Stimulated activated CD4-positive, alpha-beta T cell treated with anti-CD3 and anti-CD28 coated beads, TNF-alpha, amount 100 ng/mL, for 24 hours (primary cell): ENCODE measurements at places on chromosomes 11 and 22.

DNA sequence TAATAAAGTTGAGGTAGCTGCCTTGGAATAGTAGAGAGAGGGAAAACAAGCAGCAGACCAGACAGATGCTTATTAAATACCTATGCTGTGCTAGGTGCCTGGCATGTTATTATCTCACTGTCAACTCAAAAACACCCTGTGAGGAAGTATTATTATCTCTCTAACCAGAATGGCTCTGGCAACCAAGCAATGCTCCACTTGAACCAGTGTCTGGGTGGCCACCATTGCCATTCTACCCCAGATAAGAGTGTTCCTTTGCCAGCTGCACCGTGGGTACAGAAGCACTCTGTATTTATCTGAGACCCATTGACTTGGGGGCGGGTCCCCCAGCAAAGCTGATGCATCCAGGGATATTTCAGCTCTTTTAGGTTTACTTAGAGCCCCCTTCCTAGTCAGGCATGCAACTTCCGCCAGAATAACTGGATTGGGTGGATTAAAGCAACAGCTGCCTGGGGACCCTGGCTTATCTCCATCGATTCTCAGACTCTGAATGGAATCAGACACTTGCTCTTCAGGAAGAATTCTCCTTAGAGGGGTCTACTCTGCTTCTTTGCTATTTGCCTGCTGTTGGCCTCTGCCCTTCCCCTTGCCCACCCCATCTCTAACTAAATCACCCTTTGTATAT, 49.1 kb downstream of the RCN1 start:
- no peak for DNase-seq

GRCh38 chr11:8311366-8311765, 47.7 kb upstream of the LMO1 start:
- DNase-seq, result no peak

GRCh38 chr22:40666151-40666848, 13.0 kb upstream of the MCHR1 start:
- no peak for DNase-seq

GRCh38 chr11:96288915-96289314, 54.1 kb downstream of the MAML2 start:
- no peak for DNase-seq

- DNase-seq, result no peak
Observed at GRCh38 chr11:12456651-12457579, 79.5 kb downstream of the PARVA start.

- DNase-seq, result no peak
Observed at GRCh38 chr11:33751878-33752277, 15.7 kb upstream of the CD59 start.

- peak; percentile 16 for DNase-seq
Observed at GRCh38 chr11:69010964-69011623, 2.0 kb downstream of the MRGPRF start.

GRCh38 chr11:70577948-70578347, 179.6 kb downstream of the CTTN start:
- no peak for DNase-seq

DNA sequence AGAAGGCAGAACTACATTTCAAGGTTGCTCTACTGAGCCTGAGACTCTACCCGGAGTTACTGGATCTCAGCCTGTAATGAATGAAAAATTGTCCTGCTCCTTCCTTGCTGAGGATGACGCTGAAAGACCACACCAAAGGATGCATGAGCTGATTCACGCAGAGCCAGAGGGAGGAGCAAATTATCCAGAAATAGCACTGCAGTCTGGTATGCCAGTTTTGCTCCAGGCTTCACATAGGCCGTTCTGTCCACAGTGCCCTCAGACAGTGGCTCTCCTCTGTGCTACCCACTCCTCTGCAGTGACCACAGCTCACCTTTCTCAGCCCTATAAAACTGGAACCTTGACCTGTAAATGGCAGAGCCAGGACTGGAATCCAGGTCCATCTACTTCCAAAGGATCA, 79.3 kb upstream of the GALNT18 start:
- no peak for DNase-seq

- DNase-seq, result no peak
Observed at GRCh38 chr11:14144934-14145333, 182.4 kb downstream of the SPON1 start.

- no peak for DNase-seq
Observed at GRCh38 chr11:130819625-130820024, 96.7 kb downstream of the SNX19 start.

DNA sequence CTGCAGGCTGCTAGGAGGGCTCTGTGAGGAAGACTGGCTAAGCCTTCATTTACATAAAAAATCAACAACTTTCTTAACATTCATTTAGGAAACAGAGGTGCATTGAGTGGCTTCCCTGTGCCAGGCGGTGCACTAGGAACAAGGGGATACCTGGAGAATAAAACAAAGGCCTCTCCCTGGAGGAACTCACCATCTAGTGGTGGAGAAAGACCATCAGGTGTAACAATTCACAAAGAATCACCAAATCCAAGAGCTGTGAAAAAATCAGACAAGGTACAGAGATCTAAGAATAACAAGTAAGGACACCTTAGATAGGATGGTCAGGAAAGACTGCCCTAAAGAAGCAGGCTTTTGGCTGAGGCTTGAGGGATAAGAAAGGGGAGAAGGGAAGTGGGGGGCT, 40.3 kb downstream of the CSNK2A3 start:
- DNase-seq, result no peak

DNA sequence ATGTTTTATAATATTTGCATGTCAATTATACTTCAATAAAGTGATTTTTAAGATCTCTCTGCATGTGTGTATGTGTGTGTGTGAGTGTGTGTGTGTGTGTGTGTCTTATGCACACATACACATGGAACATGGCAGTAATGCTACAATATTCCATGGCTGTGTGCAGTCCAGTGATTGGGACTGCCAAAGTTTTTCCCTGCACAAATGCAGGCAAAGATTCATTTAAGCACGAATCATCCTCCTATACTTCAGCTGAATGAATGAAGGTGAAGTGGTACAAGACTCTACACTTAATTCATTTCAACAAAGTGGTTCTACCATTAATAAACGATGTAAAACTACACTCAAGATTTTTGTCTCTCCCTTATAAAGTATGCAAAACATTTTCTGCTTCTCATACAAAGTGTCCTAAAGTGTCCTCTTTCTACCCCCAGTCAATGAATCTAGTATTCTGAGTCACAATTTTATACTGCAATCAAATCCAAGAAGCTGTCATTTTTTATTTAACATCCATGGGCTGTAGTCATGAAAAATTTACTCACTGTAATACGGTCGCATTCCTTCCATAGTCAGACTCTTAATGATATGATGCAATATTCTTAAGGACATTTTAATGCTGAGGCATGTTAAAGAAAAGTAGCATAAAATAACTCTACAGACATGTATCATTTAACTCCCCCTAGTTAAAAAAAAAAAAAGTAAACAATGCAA, 132.4 kb downstream of the TTC28 start:
- DNase-seq, result no peak

- DNase-seq, result no peak
Observed at GRCh38 chr11:32931606-32932005, 39.0 kb downstream of the QSER1 start.

GRCh38 chr11:2929950-2930703, 907 bp upstream of the PHLDA2 start:
- peak; percentile 35 for DNase-seq

GRCh38 chr11:111303461-111303860, 5.1 kb downstream of the POU2AF3 start:
- DNase-seq, result no peak

DNA sequence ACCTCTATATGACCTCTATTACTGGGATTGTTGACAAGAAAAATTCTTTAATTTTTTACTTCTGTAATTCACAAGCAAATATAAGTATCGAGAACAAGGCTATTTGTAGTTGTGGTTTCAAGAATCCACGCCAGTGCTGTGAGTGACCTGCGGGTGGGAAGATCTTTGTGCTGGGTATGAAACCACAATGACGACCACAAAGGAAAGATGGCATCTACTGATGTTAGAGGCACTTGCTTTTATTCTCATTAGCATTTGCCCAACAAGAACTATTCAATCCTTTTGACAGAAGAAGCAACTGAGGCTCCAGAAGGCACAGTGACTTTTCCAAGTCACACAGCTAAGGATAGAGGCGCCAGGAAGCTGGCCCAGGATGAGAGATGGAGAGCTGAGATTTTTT, 1054.9 kb downstream of the TBC1D22A start:
- no peak for DNase-seq

- no peak for DNase-seq
Observed at GRCh38 chr22:17350292-17350691, 19.0 kb upstream of the CECR2 start.

GRCh38 chr11:111659201-111660115, 57.2 kb downstream of the SIK2 start:
- DNase-seq, result no peak

DNA sequence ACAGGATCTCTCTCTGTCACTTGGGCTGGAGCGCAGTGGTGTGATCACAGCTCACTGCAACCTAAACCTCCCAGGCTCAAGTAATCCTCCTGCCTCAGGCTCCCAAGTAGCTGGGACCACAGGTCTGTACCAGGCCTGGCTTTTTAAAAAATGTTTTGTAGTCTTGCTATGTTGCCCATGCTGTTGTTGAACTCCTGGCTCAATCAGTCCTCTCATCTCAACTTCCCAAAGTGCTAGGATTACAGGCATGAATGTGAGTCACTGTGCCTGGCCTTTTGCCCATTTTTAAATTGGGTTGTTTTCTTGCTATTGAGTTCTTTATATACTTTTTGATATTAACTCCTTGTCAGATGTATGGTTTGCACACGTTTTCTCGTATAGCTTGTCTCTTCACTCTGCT, 33.0 kb upstream of the PITPNB start:
- no peak for DNase-seq

GRCh38 chr11:100785148-100785983, 98.3 kb downstream of the ARHGAP42 start:
- no peak for DNase-seq

DNA sequence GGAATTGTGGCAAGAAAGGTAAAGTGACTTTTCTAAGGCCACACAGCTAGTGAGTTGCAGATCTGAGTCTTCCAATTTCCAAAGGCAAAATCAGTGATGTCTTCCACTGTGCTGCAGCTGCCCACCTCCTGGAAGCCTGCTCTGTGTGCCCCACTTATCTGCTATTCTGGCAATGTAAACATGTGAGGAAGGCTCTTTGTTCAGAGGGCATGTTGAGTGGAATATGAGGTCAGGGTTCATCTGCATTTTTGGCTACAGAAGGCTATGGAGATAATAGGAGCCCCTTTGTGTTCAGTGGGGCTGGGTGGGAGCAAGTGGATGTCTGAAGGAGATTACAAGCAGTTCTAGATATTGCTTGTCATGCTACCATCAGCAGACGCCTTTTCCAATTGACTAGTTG, 396.2 kb downstream of the BUD13 start:
- no peak for DNase-seq

- no peak for DNase-seq
Observed at GRCh38 chr11:12769834-12770345, 95.7 kb downstream of the TEAD1 start.

DNA sequence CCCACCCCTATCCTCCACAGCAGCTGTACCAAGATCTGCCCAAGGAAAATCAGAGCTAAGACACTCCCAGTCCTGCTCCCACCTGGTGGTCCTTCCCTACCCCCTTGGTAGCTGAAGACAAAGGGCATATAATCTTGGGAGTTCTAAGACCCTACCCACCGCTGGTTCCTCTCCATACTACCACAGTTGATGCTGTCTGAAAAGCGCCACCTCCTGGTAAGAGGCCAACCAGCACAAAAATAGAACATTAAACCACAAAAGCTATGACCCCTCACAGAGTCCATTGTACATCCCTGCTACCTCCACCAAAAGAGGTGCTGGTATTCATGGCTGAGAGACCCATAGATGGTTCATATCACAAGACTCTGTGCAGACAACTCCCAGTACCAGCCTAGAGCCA, 161.5 kb upstream of the ARHGAP42 start:
- no peak for DNase-seq
